ENCODE measurements at places on chromosomes 5 and 9.

GRCh38 chr5:114062932-114063867 is 298.7 kb upstream of the KCNN2 start:
- DNase-seq, result no peak

- no peak for DNase-seq
Measured at GRCh38 chr9:31839273-31839672, 545.2 kb upstream of the ACO1 start.

DNA sequence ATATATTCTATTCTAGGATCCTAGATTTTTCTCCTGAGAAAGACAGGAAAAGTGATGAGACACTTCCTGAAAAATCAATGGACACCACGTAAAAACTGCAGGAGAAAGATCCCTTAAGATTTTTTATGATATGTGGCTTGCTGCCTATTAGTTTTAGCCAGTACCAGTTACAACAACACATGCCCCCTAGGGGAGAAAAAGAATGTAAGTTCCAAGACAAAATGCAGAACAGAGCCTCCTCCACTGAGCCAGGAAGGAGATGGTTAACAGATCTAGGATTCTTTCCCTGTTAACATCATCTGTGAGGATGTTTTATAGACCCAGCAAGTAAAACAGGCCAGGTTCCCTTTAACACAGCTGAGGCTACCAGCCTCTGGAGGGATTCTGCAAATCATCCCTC is 574.7 kb downstream of the TLE4 start:
- no peak for DNase-seq

GRCh38 chr5:135448791-135449507 is 1.8 kb upstream of the DCANP1 start:
- no peak for DNase-seq

DNA sequence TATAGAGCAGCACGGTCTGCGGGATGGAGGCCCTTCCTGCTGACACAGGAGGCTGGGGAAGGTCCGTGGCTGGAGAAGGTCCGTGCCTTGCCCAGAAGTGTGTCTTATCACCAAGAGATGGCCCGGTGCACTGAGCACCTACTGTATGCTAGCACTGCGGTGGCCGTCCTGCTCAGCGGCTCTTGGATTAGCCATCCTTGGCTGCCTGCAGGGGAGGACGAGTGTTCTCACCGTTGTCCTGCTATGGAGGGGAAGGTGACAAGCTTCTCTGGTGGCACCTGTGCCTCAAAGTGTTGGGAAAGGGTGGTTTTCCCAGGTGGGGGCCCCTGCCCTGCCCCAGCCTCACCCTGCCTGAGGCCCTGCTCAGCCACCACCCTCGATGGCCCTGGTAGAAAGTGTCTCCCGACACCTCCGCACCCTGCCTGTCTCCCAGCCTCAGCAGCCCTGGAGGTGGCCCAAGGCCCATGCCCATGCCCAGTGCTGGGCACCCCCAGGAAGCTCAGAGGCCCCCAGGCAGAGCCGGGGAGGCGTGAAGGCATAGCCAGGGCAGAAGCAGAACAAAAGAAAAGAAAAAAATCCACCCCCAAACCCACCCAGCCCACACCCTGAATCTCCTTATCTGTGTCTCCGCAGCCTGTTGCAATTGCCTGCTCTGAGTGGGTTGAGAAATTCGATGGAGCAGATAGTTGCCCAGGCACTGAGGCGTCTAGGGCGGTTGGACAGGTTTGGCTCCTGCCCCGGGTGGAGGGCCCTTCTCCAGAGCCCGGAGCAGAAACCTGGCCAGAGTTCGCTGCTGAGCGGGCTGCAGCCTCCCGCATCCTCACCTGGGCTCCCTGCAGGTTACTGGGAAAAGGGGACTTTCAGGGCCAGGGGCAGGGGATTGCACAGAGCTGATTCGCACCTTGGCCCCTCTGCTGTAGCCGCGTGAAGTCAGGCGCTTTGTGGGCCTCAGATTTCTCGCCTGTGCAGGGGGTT is 30.5 kb downstream of the RXRA start:
- DNase-seq, result peak; percentile 97

GRCh38 chr5:65825408-65826328 is 100.7 kb upstream of the ERBIN start:
- no peak for DNase-seq

GRCh38 chr5:64914396-64914795 is 145.7 kb downstream of the CWC27 start:
- DNase-seq, result no peak

DNA sequence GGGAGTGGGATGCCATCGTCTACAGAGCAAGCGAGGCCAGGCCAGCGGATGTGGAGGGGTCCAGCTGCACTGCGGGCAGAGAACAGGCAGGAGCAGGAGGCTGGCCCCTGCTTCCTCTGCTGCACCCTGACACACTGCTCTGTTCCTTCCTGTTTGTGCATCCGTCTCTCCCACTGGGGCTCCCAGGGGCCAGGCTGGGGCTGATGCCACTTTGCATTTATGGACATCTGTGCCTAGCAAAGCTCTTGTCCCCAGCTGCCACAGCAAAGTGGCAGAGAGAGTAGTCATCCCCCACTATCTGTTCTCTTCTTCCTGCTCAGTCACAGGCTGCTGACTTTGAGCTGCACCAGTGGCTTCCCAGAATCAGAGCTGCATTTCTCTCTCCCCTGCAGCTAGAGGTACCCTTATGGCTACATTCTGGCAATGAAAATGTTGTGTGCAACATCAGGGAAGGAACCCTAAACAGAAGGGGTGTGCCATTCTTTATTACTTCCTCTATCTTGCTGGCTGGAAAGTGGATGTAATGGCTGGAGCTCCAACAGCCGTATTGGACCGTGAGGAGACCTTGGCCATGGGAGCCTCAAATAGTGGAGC is 4.2 kb upstream of the NINJ1 start:
- DNase-seq, result no peak

GRCh38 chr5:73321757-73322436 is 126.7 kb downstream of the FOXD1 start:
- DNase-seq, result no peak

- DNase-seq, result peak; percentile 3
Measured at GRCh38 chr5:106818552-106818951, 852.2 kb downstream of the EFNA5 start.

GRCh38 chr5:102969641-102970040 is 150.3 kb downstream of the GIN1 start:
- no peak for DNase-seq

DNA sequence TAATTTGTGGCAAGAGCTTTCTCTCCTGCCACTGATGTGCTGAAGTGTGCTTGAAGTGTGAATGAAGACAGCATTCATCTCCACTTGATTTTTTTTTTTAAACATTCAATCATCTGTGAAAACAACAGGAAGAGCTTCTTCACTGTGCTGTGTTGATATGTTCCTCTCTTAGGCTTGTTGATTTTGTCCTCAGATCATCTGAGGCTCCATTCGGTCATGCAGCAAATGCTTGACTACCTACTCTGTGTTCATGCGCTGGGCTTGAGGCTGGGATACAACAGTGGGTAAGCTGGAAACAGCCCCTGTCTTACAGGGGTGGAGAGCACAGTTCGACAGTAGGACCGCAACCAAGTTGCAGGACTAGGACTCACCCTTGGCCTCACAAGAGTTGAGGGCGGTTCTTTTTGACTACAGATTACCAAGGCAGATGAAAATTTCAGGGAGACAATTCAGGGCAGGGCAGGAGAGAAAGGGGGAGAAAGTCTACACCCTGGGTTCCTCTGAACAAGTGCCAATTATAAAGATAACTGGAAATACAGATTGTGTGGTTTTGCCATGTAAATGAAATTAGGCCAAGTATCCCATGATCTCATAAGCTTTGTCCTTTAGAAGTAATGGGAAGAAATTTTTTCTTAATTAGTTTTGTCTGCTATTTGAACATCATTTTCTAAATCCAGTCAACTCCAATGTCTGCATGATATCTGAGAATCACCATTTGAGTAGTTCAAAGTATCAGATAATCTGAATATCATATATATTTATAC is 31.0 kb upstream of the F2R start:
- no peak for DNase-seq

- DNase-seq, result peak; percentile 92
Measured at GRCh38 chr9:128636024-128636390, 20.6 kb downstream of the DYNC2I2 start.

- DNase-seq, result peak; percentile 18
Measured at GRCh38 chr5:53038196-53038847, 49.2 kb downstream of the ITGA2 start.

GRCh38 chr5:56142614-56143372 is 90.3 kb downstream of the ANKRD55 start:
- peak; percentile 27 for DNase-seq

GRCh38 chr9:88789785-88790184 is 201.5 kb upstream of the S1PR3 start:
- no peak for DNase-seq

DNA sequence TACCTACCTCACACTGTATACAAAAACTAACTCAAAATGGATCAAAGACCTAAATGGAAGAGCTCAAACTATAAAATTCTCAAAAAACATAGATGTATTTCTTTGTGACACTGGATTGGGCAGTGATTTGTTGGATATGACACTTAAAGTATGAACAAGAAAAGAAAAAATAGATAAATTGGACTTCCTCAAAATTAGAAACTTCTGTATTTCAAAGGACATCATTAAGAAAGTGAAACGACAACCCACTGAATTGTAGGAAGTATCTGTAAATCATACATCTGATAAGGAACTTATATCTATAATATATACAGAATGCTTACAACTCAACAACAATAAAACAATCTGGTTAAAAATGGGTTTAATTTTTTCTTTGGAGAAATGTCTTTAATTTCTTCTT is 96.7 kb downstream of the NRG2 start:
- DNase-seq, result no peak

- DNase-seq, result no peak
Measured at GRCh38 chr5:95759005-95759404, 27.9 kb downstream of the RHOBTB3 start.

- no peak for DNase-seq
Measured at GRCh38 chr9:135978642-135979546, 17.7 kb upstream of the UBAC1 start.

DNA sequence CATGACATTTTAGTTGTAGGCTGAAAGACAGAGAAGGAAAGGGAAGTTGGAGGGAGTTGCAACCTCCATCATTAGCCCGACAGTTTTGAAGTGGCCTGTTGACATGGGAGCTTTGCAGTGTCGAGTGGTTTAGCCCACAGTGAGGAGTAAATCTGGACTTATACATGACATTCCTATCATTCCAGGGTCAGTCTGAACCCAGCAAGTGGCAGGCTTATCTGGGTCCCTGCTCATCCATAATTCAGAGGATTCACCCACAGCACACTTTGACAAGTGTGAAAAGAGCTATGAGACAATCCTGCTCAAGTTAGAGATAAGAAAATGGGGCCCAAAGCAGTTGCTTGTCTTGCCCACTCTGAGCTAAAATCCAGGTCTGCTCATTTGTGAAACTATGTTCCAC is 8.4 kb upstream of the TNC start:
- no peak for DNase-seq

DNA sequence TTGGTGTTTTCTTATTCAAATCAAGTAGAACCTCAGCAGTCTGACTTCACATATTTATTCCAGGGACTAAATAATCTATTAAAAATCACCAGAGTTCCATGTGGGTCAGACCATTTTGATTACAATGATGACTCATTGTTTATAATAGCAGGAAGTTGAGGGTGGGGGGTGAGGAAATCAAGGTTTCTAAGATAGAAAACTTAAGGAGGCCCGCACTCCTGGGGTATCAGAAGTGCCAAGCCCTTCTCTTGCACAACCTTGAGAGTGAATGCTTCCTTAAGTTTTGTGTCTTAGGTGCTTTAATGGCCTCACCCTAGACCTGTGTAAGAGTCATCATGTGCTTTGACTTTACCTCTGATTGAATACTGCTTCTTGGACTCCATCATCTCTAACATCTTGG is 31.9 kb upstream of the NPR3 start:
- DNase-seq, result no peak

GRCh38 chr9:84521208-84521607 is 148.3 kb upstream of the NTRK2 start:
- no peak for DNase-seq

GRCh38 chr9:78118742-78119473 is 87.3 kb upstream of the GNAQ start:
- DNase-seq, result no peak

DNA sequence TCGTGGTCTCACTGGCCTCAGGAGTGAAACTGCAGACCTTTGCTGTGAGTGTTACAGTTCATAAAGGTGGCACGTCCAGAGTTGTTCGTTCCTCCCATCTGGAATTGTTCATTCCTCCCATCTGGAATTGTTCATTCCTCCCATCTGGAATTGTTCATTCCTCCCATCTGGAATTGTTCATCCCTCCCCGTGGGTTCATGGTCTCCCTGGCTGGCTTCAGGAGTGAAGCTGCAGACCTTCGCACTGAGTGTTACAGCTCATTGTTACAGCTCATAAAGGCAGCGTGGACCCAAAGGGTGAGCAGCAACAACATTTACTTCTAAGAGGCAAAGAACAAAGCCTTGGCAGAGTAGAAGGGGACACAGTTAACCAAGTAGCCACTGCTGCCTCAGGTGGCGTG is 69.1 kb downstream of the GCNT1 start:
- no peak for DNase-seq

GRCh38 chr9:106400950-106401349 is 462.0 kb upstream of the ZNF462 start:
- no peak for DNase-seq

DNA sequence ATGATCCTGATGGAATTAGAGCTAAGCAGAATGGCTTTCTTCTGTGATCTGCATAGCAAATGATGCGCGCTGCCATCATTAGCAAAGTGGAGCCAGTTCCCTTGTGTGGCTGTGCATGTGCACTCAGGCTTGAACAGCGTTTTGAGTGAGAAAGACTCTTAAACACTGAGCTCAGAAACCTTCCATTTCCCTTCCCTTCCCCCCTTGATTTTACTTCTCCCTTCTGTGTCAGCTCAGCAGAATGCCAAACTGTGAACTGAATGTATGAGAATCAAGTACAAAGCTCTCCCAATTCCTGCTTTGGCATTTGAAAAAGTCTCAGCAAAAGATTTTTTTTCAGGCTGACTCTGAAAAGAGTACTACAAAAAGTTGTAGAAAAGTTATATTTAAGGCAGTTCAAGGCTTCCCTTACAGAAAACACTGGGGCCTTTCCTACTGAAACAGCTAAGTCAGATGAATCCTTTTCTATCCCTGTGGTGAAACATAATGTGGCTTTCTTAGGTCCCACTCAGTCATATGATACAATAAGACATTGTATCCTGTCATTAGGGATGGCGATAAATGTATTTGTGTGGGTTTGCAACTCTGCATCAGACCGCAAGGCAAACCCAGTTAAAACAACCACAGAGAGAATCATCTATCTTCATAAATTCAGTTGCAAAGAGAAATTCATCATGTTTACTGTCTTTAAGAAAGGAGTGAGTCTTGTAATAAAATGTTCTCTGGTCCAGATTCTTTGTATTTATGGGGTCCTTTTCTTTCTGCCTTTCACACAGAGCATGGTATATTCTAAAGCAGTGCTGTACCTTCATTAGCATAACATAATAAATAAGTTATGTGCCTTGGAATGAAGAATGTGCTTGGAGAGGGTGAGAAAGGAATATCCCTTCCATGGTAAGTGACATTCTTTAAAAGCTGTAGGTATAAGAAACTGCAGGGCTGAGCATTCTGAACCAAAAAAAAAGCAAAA is 222.6 kb downstream of the CAAP1 start:
- DNase-seq, result no peak
